ENCODE measurements at places on chromosomes 2 and 18. TPM values are rescaled to one million over a fixed set of nuclear protein-coding genes. Genes with fewer than 3 reads are reported as not detected.

The C2orf80 gene
- not detected for total RNA-seq

The ANKRD29 gene
- not detected for total RNA-seq

DNA sequence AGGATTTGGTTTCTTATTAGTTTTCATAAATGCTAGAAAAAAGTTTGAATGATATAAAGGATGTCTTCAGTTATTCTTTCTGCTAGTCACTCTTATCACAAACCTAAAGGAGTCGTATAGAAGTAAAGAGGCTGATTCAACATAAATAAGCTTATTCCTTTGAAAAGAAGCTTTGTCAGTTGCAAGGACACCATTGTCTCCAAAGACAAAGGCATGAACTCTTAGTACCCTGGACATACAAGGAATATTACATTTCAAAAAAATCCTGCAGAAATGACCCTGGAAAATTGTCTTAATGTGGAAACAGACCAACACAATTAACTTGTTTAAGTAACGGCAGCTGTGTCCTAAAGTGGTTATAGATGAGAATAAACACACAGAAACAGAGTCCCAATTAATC, 528.0 kb downstream of the CPS1 start:
- no peak for DNase-seq

- DNase-seq, result no peak
Measured at GRCh38 chr2:101026253-101026701, 24.2 kb downstream of the RPL31 start.

- DNase-seq, result no peak
Measured at GRCh38 chr18:73164430-73164829, 296.6 kb upstream of the NETO1 start.

The FAM124B gene
- not detected for total RNA-seq

The COLEC11 gene
- total RNA-seq, result 2.5 TPM

DNA sequence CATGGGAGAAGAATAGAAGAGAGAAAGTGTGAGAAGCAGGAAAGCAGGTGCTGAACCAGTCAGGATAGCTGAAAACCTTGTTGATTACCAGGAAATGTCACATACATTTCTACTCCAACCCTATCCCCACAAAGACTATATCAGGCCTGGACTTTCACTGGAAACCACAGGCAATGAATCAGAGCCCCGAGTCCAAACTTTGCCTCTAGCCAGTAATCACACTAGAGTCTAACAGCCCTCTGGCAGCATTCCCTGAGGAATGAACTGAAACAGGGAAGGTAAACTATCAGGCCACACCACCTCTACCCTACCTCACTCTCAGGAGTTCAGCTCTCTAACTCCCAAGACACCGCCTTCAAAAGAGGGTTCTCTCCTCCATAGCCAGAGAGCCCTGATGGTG, 18.7 kb upstream of the IHH start:
- no peak for DNase-seq

The UBR3 gene
- 31.6 TPM for total RNA-seq

- peak; percentile 71 for DNase-seq
Measured at GRCh38 chr2:131673400-131674173, 145.9 kb downstream of the CCDC74A start.

GRCh38 chr18:27483276-27483675, 298.2 kb upstream of the CHST9 start:
- DNase-seq, result no peak

GRCh38 chr18:74149878-74150277, 1.6 kb downstream of the TIMM21 start:
- DNase-seq, result no peak
